ENCODE measurements at places on chromosomes 13 and 19.

DNA sequence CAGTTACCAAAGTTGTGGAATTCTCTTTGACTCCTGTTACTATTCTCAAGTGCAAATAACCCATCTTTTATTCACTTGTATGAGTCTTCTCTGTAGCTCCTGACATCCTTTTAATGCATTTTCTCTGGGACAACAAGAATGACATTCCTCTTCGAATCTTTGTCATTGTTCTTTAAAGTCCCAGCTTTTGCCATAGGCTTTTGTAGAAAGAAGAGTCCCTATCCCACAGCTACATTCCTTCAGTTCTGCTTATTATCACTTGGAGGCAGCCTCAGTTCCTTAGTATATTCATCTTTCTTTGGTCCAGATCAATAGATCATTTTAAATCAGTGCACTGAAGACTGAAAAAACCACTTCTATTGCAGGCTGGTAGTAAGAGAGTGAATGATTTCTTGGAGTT lies 560.2 kb downstream of the DACH1 start:
- DNase-seq: no peak

DNA sequence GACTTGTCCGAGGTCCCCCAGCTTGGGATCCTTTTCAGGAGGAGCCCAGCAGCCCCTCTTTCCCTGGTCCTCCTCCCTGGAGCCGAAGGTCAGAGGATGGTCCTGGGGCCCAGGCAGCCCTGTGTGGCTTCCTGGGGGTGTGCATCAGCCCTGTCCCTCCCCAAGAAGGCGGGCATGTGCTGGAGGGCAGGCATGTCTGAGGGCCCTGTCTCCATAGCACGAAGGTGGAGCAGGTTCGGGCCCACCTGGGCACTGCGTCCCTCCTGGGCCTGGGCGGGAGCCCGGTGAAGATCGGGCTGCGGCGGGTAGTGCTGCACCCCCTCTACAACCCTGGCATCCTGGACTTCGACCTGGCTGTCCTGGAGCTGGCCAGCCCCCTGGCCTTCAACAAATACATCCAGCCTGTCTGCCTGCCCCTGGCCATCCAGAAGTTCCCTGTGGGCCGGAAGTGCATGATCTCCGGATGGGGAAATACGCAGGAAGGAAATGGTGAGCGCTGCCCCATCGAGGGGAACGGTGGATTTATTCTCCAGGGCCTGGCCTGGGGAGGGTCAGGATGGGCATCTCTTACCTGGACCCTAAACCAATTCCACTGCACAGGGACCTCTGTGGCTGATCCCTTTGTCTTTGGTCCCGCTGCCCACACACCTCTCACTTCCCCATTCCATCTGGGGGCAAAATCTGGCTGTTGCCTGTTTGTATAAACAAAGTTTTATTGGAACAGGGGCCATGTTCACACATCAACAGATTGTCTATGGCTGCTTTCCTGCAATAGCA lies 10.9 kb downstream of the TIMM13 start:
- no peak for DNase-seq

- no peak for DNase-seq
These were observed 94.7 kb downstream of the WTIP start for GRCh38 chr19:34576292-34576691.

DNA sequence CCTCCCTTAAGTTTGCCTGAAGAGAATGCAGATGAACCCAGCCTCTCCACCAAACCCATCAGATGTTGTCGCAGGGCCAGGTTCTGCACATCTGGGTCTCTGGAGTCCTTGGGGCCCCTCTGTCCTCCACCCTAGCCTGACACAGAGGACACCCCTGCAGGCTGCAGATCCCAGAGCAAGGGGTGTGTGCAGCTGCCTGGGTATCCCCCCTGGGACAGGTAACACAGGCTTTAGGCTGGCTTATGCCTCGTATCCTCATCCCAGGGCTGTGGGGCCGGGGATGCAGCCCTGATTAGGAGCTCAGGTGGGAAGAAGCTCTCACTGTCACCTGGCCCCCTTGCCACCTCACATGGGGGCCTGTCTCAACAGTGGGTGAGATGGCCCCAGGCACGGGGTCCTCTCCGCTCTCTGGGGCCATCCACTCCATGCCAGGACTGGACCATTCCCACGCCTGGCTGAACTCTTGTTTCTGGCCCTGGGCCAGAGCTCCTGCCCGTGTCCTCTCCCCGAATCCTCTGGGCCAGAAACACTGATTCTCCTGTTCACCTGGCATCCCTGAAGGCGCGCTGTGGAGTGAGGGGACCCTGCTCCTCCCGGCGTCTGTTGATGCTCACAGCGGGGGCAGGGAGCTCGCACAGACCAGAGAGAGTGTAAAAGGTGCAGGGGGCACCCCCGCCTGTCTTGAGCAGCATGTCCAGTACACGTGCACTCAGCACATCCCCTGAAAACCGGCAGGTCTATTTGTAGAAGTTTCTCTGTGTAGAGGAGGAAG lies 38.7 kb upstream of the TPM4 start:
- no peak for DNase-seq

GRCh38 chr19:18346091-18346490 lies 5.7 kb downstream of the PGPEP1 start:
- DNase-seq: no peak

GRCh38 chr19:42468273-42468796 lies 25.6 kb upstream of the CXCL17 start:
- no peak for DNase-seq
